ENCODE measurements at places on chromosomes 2 and 18.

GRCh38 chr18:35451032-35451431 is 46.7 kb downstream of the INO80C start:
- no peak for DNase-seq

DNA sequence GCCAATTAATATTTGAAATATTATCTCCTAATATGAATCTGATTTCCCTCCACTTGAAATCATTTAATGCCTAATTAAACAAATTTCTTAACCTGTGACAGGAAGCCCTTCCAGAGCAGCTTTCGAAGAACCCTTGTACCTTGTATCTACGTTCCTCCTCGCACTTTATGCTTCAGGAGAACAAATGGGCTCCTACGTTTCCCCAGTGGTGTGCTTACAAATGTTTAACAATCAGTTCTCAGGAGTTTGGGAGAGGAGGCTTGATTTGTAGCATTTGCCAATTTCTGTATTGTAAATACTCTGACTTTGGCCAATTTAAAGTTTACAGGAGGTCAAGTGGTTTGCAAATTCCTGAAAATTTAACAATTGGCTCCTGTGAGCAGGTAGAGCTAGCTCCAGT is 327.8 kb downstream of the THSD7B start:
- DNase-seq: no peak

GRCh38 chr2:238243496-238244076 is 3.7 kb upstream of the HES6 start:
- no peak for DNase-seq

DNA sequence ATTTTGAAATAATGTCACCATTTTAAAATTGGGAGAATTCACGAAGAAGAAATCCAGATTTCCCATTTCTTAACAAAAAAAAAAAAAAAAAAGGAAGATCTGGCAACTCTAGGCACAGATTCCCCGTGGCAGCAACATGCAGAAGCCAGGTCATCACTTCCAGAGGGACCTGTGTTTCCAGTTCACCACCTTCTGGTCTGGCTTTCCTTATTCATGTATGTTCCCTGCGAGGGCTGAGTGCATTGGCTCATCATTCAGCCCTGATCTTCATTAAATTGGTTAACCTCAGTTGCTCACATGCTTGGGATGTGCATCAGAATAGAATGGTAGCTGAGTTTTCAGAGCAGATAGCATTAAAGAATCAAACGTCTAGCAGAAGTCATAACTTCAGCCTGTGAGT is 25.0 kb upstream of the MAP3K20 start:
- no peak for DNase-seq

DNA sequence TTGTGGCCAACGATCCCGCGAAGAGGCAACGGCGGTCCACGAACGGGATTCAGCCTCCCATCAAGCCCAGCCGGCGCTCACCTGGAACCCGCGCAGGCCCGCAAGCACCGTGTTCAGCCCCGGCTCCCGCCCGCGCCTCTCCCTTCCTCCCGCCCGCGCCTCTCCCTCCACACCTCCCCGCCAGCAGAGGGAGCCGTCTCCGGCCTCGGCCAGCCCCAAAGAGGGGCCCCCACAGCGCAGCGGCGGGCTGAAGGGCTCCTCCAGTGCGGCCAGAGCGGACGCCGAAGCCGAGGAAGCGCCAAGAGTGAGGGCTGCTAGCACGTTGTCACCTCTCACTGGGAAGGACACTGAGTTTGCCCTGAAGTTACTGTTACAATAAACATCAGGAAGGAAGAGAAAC is 55.3 kb upstream of the LAPTM4A start:
- no peak for DNase-seq

DNA sequence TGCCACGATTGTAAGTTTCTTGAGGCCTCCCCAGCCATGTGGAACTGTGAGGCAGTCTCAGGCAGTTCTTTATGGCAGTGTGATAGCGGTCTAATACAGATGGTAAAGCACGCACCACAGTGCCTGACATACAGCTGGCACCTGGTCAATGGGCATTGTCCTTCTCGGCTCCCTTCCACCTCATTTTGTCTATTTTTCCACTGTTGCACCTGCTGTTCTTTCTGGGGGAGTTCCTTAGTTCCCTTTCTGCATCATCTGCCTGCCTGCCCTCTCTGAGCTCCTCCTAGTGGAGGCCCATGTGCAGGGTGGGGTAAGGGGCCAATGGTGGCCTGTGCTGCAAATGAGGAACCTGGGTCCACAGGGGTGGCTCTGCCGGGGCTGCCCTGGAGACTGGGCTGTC is 157.6 kb downstream of the LPIN1 start:
- no peak for DNase-seq

DNA sequence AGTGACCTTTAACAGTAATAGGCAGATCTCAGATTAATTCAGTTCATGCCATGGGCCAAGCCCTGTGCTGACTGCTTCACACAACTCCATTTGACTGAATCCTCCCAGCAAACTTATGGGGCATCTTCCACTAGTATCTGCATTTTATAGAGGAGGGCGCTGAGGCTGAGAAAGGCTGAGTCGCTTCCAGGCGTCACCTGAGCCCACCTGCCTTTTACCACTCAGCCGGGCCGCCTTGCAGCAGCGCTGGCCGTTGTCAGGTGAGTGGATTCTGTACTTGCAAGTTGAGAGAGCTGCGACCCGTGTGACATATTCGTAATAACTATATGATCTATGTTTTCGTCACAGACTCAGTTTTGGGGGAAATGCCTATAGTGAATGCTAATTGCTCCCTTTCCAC is 59.3 kb upstream of the B3GNT7 start:
- DNase-seq: no peak

DNA sequence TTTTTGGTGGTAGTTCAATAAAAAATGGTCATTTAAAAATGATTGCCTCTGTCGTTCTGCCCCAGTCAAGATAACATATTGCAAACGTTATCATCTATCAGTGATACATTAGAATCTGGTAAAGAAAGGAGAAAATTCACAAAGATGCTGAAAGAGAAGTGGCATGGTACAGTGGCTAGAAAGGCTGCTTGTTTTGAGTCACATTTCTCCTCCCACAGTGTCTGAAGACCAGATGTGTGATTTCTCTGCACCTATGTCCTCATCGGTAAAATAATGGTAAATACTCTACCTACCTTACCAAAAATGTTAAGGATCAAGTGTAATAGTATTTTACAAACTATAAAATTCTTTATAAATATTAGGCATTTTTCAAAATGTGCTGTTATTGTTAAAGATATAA is 76.1 kb upstream of the NOSTRIN start:
- no peak for DNase-seq

- DNase-seq: no peak
These were observed 12.5 kb downstream of the ZNF407 start for GRCh38 chr18:74610051-74610615.

DNA sequence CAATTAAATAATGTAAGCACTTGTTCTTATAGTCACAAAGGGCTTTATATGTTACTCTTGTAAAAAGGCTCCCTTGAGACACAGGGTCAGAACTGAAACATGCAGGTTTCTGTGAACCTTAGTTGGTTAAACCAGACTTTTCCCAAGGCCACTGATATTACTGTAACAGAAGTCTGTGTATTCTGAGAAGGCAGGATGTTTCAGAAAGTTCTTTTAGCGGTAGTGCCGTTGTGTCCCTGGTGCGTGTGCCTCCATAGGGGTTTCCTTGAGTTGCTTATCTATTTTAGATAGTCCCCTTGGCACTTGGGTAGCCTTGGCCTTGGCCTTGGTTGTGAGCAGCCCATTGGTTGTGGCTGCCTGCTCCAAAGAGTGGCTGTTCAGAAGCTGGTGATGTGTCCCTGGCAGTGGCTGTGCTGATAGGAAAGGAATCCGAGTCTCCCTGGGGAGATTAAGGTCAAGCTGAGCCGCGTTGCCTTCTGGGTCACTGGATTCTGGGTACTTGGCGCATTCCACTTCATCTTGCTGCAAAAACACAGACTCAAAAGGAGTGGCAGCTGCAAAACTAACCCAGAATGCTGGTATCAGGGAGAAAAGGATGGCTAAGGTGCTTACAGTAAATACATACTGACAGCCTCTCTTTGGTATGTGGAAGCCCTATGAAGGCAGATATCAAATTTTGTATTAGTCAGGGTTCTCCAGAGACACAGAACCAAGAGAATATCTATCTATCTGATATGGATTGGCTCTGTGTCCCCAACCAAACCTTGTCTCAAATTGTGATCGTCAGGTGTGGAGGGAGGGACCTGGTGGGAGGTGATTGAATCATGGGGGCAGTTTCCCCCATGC is 69.7 kb downstream of the FHOD3 start:
- no peak for DNase-seq

DNA sequence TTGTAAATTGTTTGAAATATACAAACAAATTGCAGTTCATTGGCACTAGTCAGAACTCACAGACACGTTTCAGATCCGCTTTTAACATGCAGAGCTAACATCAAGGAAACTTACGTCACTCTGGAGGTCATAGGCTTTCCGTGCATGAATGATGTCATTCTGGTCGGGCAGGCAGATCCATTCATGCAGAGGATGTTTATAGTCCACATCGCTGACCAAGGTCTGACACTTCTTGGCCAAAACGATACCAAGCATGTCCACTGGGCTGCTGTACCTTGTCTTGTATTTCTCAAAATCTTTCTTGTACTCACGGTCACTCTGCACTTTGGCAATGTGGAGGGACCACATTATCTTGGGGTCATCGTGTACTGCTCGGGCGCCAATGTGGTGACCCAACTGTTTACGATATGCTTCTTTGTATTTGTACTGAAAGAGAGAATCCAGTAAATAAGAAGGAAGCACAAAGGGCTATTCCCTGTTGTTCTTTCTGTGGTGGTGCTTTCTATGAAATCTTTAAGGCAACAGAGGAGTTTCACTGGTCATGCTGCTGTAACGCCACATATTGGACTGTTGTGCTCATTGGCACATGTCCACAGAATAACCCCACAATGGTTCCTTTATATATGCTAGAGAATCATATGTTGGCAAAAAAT is 114.8 kb downstream of the NEB start:
- DNase-seq: no peak

DNA sequence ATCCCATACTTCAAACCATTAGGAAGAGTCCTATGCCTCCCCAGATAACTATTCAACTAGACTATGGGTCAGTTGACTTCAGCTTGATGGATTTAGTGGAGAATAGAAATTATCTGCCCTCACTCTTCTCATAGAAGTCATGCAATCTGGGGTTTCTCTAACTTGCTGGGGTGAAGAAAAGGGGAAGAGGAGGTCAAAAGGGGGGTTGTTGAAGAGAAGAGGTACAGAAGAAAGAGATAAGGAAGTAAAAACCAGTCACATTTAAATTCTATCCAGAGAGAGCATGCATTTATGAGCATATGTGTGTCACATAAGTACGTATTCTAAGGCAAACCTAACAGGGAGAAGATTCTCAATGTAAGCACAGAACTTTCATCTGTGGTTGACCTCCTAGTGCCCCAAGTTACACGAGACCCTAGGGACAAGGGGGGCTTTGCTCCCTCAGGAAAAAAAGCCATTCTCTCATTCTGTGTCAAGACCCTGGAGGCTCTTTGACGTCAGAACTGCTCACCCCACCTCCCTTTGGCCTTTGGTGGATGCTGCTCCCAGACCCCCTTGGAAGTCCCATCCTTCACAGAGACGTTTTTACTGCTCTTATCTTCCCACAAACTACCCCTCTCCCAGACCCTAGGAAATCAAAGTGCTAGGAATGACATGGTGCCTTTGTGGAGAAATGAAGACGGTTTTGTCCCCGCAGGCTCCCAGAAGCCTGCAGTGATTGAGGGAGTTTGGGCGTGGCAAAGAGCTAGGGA is 236.8 kb upstream of the TNP1 start:
- no peak for DNase-seq

DNA sequence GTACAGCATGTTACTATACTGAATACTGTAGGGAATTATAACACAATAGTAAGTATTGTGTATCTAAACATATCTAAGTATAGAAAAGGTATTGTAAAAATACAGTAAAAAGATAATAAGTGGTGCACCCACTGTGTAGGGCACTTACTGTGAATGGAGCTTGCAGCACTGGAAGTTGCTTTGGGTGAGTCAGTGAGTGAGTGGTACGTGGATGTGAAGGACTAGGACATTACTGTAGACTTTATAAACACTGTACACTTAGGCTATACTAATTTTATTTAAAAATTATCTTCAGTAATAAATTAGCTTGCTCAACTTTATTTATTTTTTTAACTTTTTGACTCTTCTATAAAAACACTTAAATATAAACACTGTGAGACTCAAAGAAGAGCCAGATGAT is 82.6 kb downstream of the MTA3 start:
- no peak for DNase-seq

- no peak for DNase-seq
These were observed 41.4 kb downstream of the STEAP3 start for GRCh38 chr2:119264781-119265692.

DNA sequence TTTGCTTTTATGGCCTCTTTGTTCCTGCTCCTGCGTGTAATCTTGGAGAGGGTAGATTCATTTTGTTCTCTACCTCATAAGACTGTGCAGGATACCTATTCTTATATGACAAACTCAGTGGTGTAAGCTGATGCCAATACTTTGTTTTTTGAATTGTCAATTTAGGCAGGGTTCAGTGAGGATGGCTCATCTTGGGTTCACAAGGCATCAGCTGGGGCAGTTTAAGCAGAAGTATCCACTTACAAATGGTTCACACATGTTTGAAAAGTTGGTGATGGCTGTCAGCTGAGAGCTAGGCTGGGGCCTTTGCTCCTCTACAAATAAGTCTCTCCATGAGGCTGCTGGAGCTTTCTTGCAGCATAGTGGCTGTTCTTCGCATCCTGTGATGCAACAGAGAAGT is 920.6 kb upstream of the PIK3C3 start:
- no peak for DNase-seq

- DNase-seq: no peak
These were observed 288 bp upstream of the RDH14 start for GRCh38 chr2:18560797-18561085.

GRCh38 chr2:174477759-174478158 is 9.1 kb downstream of the GPR155 start:
- DNase-seq: no peak

- no peak for DNase-seq
These were observed 301.6 kb upstream of the STON1 start for GRCh38 chr2:48228345-48228684.

GRCh38 chr18:45456090-45457021 is 158.9 kb upstream of the SLC14A2 start:
- DNase-seq: no peak

DNA sequence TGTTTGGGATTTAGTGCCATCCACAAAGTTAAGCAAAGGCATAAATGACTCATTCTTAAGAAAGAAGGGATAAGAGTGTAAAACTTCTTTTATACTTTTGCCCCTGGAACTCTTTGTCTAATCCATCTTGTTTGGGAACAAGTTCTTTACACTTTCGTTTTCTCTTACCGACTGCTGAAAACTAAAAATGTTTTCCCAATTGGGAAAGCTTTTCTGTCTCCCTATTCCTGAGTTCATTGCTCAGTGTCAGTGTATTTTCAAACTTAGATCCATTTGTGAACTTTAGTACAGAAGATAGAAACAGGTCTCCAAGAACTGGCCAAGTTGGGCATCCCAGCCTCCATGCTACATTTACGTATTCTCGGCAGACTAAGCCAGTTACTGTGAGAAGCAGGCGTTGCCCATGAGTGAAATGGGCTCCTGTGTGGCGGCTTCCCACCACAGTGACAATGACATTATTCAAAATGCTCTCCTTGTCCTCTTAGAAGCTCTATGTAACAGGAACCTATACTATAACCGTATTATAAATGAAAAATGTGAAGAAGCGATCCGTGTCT is 51.7 kb downstream of the TGOLN2 start:
- no peak for DNase-seq

- no peak for DNase-seq
These were observed 47.4 kb downstream of the VWA3B start for GRCh38 chr2:98134172-98135005.

Measured in cortex of kidney (tissue), 1 donor.